ENCODE measurements at places on chromosomes 13 and 19.

DNA sequence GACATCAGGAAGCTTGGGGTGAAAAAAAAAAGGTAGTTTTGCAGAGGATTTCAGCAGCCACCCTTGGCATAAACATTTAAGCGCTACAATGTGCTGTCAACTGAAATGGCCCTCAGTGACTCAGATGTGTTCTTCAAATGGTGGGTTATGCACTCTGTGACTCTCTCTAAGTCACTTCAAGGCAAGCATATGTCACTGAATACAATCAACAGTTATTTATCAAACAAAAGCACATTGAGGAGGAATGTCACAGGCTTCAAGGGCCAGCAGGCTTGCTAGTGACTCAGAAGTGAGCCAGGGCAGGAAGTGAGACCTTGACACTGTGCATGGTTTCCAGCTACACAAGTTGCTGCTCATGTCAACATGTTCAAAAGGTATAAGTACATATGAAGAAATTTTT, 523.7 kb upstream of the HTR2A start:
- no peak for DNase-seq

DNA sequence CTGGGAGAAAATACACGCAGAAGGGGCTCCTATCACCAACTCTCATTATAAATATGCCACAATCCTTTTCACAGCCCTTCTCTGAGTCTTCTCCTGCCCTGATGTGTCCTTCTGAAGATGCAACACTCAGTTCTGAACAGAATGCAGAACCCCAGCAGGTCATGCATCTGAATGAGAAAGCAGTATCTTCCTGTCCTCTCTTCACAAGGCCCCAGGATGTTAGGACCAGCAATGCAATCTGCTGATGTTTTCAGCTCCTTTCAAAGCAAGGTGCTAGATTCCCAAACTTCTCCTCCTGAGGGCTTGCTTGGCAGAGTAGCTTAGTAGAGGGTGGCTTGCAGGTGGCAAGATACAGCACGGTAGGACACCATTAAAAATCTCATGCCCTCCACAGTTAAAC, 22.3 kb upstream of the DOCK9 start:
- no peak for DNase-seq

DNA sequence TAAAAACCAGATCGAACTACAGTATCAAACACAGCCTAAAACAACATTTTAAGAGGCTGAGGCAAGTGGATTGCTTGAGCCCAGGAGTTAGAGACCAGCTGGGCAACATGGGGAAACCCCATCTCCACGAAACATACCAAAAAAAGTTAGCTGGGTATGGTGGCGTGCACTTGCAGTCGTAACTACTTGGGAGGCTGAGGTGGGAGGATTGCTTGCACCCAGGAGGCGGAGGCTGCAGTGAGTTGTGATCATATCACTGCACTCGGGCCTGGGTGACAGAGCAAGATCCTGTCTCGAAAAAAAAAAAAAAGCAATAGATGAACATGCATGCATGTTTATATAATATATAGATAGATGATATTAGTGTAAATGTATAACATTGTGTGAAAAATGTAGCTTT, 5.2 kb upstream of the MRPS31 start:
- no peak for DNase-seq

DNA sequence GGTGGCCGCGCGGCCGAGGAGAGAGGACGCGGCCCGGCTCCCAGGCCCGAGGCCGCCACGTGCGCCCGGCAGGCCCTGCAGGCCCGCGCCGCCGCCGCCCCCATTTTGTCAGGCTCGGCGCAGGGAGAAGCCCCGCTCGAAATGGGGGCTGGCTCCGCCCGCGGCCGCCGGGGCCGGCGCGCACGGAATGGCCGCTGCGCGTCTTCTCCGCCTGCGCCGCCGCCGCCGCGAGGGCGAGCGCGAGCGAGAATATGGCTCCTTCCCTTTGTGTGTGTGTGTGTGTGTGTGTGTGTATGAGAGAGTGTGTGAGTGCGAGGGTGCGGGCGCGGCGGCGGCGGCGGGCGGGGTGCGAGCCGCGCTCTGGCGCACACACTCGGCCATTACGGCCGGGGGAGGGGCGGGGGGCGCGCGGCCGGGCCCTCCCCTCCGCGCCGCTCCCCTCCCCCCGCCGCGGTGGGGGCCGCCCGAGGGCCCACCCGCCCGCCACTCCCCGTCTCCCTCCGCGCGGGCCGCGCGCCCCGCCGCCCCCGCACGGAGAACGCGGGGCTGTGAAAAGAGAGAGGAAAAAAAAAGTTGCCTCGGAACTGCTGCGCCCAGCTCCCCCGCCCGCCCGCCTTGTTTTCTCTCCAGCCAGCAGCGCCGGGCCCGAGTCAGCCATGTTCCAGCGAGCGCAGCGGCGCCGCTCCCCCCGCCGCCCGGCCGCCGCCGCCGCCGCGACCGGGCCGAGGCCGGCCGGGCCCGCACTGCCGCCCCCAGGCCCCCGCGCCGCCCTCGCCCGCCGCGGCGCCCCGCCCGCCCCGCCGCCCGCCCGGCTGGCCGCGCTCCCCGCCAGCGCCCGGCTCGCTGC, 1.0 kb downstream of the HMGB1 start:
- peak; percentile 86 for DNase-seq

- DNase-seq: no peak
Observed at GRCh38 chr19:685454-685931, 9.3 kb downstream of the FSTL3 start.

DNA sequence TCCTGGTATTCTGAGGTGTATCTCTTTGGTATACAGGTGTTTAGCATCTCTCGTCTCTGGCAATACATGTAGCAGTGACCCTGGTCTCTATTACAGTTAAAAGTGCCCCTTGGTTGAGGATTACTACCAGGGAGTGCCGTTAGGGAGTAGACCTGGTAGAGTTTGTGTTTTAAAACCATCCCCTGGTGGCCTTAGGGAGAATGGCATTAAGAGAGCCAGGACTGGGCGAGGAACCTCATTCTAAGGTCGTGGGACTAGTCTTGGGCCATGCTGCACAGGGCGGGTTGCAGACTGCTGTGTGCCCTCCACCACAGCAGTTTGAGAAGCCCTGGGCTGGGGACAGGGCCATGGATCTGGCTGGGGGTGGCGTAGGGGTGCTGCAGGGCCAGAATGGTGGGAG, 35.0 kb downstream of the B3GLCT start:
- DNase-seq: no peak

DNA sequence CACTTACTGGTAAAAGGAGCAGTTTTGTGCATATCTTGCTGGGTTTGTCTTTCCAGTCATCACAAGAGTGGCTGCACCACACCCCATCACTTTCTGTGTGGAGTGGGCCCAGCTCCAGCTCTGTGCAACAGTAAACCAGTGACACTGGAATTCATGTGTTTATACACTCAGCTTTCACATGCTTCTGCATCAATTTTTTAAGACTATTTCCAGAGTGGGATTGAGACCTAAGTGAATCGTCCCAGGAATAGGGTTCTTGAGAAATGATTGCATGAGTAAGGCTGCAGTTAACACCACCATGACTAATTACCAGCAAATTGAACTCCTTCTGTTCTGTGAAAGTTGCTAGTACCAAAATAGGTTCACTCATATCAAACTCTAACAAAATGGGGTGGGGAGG, 5.3 kb upstream of the CFAP97D2 start:
- DNase-seq: no peak

- no peak for DNase-seq
Observed at GRCh38 chr13:49058761-49059160, 83.0 kb downstream of the FNDC3A start.

- DNase-seq: no peak
Observed at GRCh38 chr13:25253702-25254101, 33.6 kb downstream of the MTMR6 start.

GRCh38 chr19:44007473-44007872, 4.7 kb downstream of the ZNF230 start:
- DNase-seq: no peak

DNA sequence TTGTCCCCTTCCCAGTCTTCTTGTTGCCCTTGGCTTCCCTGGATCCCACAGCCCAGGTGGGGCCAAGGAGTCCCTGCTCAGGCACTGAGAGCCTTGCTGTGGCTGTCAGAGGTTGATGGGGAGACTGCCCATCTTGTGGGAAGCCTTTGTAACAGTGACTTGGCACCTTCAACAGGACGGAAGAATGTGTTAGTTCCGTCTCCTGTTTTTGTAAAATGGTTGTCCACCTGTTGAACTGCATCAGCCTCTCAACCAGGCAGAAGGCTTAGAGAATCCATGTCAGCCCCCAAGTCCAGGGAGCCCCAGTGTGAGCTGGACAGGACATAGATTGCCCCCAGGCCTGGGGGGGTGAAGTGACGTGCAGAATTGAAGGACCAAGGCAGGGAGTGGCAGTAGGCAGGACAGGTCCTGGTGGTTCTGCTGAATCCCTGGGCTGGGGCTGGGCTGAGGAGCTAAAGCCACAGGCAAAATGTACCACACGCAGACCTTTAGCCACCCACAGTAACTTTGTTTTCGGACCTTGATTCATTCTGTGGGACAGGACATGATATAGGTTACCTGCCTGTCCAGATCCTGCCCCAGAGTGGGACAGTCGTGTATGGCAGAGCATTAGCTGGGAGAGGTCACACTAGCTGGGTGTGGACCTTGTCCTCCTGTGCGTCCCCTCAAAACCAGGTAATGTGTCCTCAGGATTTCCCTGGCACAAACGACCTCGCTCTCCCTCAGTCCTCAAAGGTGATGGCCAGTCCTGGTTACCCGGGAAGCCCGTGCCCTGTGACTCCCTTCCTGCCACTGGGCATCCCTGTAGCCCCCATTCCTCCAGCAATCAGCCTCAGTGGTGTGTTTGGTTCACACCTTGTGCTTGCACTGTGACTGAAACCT, 47.0 kb downstream of the GATAD2A start:
- no peak for DNase-seq

DNA sequence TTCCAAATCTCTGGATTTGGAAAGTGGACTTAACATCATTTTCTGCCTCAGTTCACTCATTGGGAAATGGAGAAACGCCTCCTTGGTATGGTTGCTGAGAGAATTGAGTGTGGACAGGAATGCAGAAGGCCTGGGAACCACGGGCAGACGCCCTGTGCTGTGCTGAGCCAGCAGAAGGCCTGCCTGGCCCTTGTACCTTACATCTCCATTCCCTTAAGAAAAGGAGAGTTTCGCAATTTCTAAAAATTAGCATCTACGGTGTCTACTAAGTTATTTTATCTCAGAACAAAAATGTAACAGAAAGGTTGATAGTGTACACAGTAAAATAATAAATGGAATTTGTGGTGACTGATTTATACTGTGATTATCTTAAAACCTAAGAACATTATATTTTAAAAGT, 78.7 kb downstream of the IPO5 start:
- no peak for DNase-seq

- no peak for DNase-seq
Observed at GRCh38 chr13:110643768-110644421, 28.6 kb downstream of the NAXD start.

DNA sequence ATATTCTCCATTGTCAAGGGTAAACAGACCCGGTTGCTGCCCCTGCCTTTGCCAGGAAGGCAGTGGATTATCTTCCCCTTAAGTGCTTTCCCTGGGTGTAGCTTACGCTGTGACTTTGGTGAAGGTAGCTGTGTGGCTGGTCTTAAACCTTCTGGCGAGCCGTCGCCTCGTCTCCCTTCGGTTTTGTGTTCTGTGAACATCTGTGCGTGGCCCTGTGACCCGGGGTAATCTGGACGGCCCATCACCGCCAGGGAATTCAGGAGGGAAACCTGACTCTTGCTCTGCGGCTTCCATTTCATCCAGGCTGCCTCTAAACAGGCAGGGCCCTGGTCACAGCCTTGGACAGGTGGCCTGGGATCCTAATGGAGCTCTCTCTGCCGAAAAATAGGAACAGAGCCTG, 78.7 kb downstream of the SHISA2 start:
- no peak for DNase-seq
